Activated naive CD4-positive, alpha-beta T cell treated with anti-CD3 and anti-CD28 coated beads, Interleukin-2, amount 50 U/mL, for 16 hours (primary cell): ENCODE measurements at places on chromosomes 2 and 18.
A peak's percentile ranks its signal among the peaks of the same experiment; 100 is the strongest.

DNA sequence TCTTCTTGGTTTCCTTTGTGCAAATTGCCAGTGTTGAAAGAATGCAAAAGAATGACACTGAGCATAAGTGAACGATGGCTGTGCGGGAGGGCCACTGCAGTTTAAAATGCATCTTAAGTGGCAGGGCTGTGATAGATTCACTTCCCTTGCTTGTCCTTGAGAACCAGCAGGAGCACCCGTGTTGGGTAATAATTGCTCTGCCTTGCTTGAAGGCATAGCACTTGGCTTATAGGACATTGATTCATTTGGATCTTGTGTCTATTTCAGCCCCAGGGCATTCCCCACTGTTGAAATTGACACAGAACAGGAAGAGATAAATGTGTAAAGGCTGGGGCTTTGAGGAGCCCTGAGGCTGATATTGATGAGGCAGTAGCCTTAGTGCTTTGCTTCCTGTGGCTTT, 1003.7 kb upstream of the GYPC start:
- no peak for DNase-seq

GRCh38 chr2:38065502-38066135, 10.3 kb downstream of the CYP1B1 start:
- DNase-seq: no peak

DNA sequence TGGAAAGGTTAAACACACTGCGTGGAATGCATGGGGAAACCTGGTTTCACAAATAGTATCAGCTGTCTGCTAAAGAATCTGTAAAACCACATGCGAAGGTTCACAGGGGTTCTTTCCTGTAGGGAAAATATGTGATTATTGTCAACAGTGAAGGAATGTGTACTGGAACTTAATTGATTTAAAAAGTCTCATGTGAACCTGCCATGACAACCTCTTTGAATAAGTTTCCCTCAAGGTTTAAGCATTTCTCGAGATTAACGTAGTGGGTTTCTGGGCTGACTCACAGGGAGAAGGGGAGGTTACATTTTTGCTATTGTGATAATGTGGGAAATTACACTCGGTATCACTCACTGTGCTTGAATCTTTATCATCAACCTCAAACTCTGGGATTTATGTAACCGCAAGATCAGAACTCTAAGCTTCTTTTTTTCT, 28.2 kb upstream of the IL1R1 start:
- DNase-seq: no peak

GRCh38 chr2:12212841-12213597, 466.6 kb downstream of the LPIN1 start:
- DNase-seq: no peak

DNA sequence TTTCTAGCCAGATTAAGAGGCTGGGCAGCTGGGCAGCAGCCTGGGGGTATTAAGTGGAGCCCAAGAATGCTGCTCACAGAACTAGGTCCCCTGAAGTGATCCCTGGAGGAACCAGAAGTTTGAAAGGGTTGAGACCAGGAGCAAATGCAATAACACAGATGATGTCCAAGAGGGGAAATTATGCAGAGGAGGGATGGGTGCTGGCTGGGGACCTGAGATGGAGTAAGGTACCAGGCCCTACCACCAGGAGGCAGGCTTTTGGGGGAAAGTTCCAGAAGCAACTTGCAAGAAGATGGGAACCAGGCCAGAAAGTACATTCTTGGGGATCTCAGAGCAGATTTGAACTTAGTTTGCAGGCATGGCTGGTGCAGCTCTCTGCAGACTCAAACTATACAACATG, 175.1 kb downstream of the NCK2 start:
- DNase-seq: peak; percentile 40

DNA sequence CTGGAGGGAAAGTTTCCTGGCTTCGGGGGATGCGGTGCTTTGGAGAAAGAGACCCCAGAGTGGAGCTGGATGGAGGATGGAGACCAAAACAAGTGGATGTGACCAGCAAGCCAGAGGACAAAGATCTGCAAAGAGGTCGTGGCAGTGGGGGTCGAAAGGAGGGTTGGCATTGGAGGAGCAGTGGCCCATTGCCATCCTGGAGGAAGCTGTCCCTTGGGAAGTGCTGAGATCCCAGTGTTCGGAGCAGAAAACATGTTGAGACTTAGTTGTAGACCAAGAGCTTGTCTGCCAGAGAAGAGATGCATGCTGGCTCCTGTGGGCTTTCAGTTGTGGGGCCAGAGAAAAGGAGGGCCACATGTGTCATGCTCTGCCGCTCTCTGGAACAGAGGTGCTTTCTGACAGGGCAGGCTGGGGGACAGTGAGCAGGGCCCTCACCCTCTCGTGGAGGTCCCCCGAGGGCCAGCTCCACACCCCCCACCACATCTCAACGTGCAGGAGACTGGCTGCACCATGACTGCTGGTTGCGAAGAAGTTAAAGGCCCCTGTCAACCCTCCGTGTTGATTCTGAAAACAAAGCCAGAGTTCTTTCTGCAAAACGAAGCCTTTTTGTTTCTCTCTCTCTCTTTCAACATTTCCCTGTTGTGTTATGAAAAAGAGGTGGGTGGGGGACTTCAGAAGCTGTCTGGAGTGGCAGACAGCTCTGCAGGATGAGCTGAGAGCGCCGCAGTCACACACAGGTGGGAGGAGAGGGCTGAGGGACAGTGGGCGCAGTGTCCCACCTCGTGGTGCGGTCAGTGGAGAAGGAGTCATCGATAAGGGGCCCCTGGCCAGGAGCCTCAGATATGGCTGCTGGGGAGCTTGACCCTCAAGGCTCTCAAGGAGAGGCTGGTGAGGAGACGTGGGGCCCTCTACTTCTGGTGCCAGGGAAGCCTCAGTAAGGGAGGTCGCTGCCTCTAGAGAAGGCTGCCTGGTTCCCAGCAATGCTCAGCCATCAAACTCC, 77.6 kb upstream of the BCL2L11 start:
- peak; percentile 37 for DNase-seq
